ENCODE measurements at places on chromosomes 4 and X.

- DNase-seq: no peak
These were observed 30.9 kb downstream of the RNF150 start for GRCh38 chr4:141102367-141102766.

DNA sequence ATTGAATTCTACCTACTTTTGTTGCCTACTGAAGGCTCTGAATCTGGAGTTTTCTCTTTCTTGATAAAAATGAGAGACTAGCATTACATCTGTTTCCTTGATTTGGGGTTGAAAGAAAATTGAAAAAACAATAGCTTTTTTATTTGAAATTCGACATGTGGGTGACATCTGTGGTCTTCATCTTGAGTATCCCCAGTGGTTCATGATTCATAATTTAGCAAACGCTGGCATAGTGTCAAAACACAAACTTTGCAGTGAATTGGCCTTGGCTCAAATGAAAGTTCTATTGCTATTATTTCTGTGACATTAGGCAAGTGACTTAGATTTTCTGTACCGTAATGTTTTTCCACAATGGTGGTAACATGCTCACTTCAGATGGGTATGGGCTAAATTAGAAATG lies 747.6 kb downstream of the PCDH7 start:
- DNase-seq: no peak

- DNase-seq: no peak
These were observed 30.2 kb downstream of the MAP7D3 start for GRCh38 chrX:136220951-136221350.

DNA sequence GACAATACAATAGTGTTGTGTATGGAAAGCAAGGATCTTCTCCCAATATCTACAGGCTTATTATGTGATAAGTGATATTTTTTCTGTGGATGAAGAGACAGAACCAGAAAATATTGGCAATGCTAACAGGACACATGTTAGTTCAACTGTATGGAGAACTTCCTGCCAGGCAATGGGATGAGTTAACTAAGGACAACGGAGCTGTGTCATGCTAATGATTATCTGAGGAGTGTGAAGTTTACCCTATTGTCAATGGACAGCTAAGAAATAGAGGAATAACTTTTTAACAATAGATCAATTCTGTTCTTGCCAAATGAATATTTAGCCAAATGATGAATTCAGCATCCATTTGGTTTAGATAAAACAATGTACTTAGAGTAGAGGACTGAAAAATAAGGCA lies 180.0 kb downstream of the GALNTL6 start:
- no peak for DNase-seq

GRCh38 chr4:145956288-145956890 lies 17.8 kb upstream of the ZNF827 start:
- no peak for DNase-seq

DNA sequence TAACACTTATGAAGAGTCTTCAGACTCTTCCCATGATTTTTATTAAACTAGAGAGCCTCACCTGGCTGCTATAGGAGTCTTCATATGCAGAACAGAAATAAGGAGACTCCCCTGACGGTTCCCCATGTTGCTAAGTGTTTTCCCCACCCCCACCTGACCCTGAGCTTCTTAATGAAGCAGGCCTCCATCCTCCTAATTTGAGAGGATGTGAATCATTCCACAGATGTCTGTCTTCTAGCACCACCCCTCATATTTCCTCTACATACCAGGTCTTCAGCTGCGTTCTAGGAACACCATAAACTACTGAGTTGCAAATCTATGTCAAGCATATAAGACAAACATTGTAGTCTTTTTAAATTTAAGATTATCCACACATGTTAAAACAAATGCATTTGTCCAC lies 36.9 kb downstream of the RP2 start:
- DNase-seq: no peak

GRCh38 chr4:128286474-128287058 lies 1.0 kb downstream of the PGRMC2 start:
- DNase-seq: no peak

DNA sequence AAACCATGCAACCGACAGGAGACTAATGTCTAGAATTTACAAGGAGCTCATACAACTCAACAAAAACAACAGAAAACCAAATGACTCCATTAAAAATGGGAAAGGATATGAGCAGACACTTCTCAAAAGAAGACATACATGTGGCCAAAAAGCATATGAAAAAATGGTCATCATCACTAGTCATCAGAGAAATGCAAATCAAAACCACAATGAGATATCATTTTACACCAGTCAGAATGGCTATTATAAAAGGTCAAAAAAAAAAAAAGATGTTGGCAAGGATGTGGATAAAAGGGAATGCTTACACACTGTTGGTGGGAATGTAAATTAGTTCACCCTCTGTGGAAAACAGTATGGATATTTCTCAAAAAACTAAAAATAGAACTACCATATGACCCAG lies 50.5 kb upstream of the CHRDL1 start:
- no peak for DNase-seq

- no peak for DNase-seq
These were observed 11.9 kb downstream of the BMX start for GRCh38 chrX:15512401-15512965.

DNA sequence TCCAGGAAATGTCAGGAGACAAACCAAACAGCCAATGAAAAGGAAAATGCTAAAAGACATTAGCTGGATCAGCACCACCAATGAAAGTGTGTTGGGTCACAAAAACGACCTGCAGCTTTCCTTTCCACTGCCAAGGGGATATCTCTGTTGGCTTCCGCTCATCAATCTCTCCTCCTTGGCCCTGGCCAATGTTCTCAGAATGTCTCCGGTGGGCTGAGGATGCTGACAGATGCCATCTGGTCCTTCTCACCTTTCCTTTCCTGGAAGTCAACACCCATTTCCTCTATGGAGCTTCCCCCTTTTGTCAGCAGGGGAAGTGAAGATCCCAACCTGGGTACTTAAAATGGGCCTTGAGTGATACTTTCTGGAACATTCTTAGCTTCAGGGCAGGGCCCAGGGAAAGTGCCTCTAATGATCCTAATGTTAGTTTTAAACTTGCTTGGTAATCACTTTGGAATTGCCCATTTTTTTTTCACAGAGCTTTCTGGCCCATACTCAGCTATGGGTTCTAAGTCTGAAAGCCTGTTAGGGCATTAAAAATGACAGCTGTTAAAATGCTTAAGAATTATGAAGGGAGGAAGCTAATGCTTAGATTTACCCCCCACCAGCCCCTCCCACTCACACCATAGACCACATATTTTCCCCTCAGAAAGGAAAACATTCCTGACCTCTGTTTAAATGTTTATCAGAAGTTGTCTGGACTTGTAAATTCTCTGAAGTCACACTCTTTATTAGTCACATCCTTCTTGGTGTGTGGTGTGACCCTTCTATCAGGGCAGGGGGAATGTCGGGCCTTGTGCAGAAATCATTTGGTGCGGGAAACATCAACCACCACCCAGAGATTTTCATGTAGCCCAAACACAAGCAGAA lies 29.2 kb downstream of the IGFBP7 start:
- no peak for DNase-seq

DNA sequence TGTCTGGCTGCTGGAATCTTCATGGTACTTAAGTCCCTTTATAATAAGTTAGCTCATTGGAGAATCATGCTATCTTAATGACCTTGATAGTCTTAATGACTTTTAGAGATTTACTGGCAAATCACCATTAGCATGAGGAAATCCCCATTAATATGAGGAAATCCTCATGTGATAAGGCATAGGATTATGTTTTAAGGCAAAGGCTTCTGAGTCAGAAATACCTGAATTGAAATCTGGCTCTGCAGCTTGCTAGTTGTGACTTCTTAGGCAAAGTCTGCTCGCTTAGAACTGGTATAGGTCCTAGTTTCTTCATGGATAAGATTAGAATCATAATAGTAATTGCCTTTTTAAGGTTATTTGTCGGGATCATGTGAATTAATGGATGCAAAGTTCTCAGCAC lies 190.2 kb upstream of the BANK1 start:
- no peak for DNase-seq

DNA sequence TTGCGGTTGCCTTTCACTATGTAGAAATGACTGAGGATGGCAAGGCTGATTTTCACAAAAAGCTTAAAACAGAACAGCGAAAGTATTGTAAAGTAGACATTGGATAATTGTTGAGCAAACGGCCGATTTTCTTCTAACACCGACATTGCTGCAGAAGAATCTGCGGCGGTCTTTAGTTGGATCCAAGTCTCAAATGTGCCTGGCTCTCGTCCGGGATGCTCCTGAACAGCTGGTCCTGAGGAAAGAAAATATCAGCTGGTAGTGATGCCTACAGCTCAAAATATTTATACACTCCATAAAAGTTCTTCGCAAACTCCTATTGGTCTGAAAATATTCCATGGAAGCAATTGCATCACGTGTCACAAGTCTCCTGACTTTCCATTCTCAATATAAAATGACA lies at the start of gene ASB5:
TSS of gene ASB5 (minus strand) at position 260 of the 400 bp plus-strand sequence. CDS start at position 146, 114 bp downstream.
- no peak for DNase-seq

DNA sequence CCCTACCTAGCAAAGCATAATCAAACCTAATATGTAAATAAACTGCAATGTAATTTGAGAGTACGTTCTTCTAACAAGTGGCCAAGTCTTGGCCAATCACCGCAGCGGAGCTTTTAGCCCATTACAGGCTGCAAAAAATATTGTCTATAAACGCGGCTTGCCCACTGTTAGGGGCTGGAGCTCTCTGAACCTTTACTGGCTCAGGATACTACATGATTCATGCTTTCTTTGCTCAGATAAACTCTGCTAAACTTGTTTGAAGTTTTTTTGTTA lies 990 bp upstream of the HADH start:
- DNase-seq: no peak

- DNase-seq: no peak
These were observed 24.2 kb downstream of the NELFA start for GRCh38 chr4:1984406-1985191.

DNA sequence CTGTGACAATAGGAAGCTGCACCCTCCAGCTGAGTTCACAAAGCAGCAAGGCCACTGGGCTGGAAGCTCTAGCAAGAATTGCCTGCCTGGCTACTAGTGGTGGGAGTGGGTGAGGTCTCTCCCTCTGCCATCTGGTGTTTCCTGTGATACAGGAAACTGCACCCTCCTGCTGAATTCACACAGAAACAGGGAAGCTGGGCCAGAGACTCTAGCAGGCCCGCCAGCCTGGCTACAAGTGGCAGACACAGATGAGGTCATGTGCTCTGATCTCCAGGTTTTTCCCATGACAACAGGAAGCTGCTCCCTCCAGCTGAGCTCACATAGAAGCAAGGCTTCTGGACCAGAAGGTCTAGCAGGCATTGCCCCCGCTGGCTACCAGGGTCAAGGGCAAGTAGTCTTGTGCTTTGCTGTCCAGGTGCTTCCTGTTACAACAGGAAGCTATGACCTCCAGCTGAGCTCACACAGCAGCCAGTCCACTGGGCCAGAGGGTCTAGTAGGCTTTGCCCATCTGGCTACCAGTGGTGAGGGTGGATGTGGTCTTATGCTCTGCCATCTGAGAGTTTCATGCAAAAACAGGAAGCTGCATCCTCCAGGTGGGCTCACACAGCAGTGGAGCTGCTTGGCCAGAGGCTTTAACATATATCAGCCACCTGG lies 41.5 kb upstream of the ZXDA start:
- no peak for DNase-seq

- no peak for DNase-seq
These were observed 89.2 kb downstream of the GATB start for GRCh38 chr4:151671541-151672059.

- DNase-seq: no peak
These were observed 18.3 kb downstream of the RNF175 start for GRCh38 chr4:153741541-153741940.

GRCh38 chr4:142579443-142579842 lies 266.7 kb downstream of the INPP4B start:
- DNase-seq: no peak

DNA sequence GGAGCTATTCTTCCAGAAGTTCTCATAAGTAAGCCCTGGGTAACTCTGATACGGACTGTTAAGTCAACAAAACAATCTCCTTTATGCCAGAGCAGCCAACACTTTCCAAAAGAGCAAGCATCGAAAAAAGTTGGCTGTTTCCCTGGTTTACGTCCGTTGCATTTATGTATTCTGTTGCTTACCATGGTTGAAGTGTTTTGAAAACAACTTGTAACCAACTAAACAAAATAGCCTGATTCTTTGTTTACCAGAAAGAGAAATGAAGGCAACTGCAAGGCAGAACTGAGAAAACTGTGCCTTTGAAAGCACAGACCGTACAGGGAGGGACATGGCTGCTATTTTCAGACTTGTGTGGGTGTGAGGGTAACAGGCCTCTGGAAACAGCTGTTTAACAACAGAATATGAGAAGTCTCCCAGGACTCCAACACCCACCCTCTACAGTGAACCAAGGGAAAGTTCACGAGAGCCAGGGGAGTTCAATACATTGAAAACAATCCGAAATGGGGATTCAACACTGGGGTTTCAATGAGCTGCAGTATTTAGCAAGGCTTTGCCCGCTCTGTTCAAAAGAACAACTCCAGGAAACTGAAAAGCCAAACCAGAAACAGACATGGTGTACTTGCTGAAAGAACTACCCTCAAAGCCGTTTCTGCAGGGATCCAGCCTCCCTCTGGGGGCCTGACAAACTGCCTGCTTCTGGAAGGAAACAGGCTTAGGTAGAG lies 95.8 kb upstream of the EGFL6 start:
- no peak for DNase-seq

DNA sequence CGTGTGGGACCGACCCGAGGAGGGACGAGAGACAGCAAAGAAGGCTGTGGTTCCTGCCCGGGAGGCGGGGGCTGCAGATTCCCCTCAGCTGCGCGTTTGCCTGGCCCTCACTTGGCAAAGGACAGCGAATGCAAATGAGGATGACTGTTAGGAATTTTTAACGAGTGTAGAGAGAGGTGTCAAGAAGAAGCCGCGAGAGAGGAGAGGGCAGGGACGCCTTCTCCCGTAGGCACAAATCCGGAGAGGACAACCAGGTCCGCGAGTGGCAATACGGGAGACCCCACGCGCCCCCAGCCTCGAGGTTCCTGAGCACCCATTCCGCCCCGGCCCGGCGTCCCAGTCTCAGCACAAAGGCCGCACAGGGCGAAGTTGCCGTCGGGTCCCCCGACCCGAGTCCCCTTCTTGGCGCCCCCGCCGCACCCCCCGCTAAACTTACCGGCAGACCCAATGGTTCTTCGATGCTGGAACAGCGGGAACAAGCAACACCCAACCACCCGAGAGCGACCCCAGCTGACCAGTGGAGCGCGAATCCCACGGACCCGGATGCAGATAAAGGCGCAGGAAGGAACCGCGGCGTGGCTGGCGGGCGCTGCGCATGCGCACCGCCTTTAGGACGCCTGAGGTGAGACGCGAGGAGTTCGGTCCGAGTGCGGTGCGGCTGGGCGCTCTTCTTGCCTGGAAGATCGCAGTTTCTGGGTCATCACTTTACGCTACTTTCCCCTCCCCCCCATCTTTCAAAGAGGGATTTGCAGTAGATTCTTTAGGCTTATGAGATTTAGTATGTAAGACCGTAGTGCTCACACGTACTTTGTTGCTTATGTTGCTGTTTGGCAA lies at the start of gene GNPDA2:
TSS of gene GNPDA2 (minus strand) at position 519 of the 834 bp plus-strand sequence. CDS start 4,349 bp downstream, outside the sequence.
- DNase-seq: peak; percentile 28

All from GOT3 (cell line).